ENCODE measurements at places on chromosomes 6 and 20. TPM values are rescaled to one million over a fixed set of nuclear protein-coding genes. Genes with fewer than 3 reads are reported as not detected.

Gene DCBLD1
- total RNA-seq, result 2.4 TPM

Gene CLDN20
- total RNA-seq, result 1.5 TPM

Gene SLC17A1
- not detected for total RNA-seq

Gene EPHA7
- total RNA-seq, result 0.77 TPM

- no peak for DNase-seq
Observed at GRCh38 chr20:50611128-50611810, 80.1 kb downstream of the RIPOR3 start.

GRCh38 chr6:34182751-34183531, 37.1 kb upstream of the GRM4 start:
- no peak for DNase-seq

DNA sequence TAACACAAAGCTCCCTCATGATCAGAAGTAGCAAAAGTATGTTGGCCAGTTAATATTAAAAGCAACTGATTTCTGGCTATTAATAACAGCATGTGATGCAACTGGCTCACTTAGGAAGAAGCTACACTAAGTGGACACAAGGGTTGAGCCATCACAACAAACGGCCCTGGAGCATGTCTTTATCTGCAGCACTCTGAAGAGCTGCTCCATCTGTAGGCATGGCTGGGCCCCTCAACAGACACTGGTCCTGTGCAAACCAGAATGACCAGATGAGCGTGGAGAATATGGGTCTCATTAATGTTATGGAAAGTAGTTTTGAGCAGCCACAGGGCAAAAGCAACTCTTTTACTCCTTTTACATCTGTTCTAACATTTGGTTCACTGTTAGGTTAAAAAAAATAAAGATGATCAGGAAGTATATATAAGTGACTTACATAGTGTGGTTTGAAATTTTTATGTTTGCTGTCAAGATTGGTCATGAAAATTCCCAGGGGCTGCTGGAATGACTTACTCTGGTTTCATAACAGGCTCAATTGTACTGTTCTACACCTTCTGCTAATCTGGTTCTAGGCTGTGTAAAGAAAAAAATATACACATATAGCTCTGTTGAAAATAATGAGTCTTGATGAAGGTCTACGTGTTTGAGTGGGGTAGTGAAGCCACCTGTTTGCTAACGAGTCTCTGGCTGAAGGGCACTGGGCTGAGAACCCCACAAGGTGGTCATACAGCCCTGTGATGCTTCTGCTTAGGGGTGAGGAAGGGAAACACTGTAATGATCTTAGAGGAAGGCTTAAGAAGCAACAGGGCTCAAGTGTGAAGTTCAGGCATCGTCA, 58.1 kb downstream of the INSM1 start:
- DNase-seq, result no peak

DNA sequence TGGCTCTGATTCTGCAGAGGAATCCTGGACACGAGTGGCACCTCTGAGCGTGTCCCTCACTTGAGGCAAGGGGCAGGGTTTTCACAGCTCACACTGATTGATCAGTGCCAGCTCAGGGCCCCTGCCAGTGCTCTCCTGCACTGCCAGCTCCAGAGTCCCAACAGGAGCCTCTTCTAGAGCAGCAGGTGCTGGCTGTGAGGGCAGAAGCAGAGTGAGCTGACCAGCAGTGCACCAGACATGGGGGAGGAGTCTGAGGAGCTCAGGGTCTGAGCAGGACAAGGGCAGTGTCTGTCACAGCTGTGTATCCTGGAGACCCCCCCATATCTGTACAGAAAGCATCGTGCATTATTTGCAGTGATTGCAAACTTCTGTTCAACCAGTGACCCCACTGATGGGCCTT, 31.5 kb upstream of the THBS2 start:
- DNase-seq, result no peak

- DNase-seq, result no peak
Observed at GRCh38 chr6:154292855-154293519, 63.6 kb downstream of the IPCEF1 start.

DNA sequence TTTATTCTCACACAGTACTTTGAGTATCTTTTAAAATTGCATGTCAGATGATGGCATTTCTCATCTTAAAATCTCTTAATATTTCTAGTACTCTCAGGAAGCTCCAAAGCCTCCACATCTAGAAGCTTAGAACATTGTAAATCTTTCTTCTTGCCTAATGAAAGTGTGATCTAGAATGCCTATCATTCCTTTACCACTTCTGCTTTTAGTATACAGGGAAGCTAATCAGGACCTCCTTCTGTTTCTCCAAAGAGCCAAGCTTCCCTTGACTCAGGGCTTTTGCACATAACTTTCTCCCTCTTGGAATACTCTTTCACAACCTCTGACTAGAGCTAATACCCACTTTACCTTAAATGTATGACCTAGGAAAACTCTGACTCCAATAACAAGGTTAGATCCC, 7.5 kb upstream of the ELOVL4 start:
- no peak for DNase-seq

- no peak for DNase-seq
Observed at GRCh38 chr6:11625302-11625701, 87.8 kb downstream of the TMEM170B start.

- no peak for DNase-seq
Observed at GRCh38 chr6:64912966-64913365, 794.1 kb downstream of the EYS start.

DNA sequence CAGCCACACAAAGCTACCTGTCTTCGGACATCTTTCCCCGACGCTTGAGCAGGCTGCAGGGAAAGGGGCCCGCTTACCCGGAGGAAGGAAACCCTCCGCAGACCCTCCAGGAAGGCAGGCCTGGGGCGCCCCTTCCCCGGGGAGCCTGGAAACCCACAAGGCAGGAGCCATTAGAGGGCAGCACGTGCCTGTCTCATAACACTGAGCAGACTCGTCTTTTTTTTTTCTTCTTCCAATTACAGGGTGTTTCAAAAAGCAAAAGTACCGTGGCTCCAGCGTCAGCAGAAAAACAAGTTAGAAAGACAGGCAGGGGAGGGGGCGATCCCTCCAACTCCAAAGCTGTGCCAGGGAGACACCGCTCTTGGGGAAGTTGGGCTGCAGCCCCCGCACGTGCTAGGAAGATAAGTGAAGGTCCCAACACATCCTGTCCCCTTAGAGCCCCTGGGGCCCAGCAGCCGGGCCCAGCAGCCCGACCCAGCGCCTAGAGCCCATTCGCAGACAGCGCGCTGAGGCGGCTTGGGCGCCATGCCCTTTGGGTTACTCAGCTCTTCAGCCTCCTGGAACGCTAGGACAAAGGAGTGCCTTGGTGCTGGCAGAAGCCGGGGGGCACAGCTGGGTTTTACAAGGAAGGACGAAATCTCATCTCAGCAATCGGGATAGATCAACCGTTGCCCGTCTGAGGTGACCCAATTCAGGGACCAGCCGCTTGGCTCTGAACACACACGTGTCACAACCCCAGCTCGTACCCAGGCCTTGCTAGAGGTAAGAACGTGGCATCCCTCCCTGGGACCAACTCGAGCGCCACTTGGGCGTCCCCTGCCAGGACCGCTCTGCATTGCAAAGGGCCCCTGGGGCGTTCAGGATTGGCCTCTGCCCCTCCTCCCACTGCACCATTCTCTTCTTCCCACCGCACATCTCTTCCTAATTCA, 136.3 kb downstream of the LY86 start:
- peak; percentile 82 for DNase-seq

DNA sequence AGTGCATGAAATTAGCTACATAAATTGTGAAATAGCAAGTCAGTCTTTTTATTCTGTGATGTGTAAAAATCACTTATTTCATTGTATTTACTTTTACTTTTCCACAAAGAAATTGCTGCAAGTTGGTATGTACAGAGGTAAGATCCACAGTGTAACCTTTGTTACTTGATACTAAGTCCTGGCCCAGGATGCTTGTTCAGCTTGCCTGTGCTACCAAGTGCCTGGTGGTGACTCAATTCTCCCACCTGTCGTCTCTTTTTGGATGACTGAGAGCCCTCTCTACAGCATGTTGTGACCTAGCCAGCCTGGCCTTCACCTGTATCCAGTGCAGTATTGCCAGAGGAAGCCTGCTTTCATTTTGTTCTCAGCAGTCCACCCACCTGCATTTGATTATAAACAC, 54.9 kb downstream of the ANKRD6 start:
- no peak for DNase-seq

GRCh38 chr6:75300531-75300855, 15.9 kb upstream of the TMEM30A start:
- no peak for DNase-seq

DNA sequence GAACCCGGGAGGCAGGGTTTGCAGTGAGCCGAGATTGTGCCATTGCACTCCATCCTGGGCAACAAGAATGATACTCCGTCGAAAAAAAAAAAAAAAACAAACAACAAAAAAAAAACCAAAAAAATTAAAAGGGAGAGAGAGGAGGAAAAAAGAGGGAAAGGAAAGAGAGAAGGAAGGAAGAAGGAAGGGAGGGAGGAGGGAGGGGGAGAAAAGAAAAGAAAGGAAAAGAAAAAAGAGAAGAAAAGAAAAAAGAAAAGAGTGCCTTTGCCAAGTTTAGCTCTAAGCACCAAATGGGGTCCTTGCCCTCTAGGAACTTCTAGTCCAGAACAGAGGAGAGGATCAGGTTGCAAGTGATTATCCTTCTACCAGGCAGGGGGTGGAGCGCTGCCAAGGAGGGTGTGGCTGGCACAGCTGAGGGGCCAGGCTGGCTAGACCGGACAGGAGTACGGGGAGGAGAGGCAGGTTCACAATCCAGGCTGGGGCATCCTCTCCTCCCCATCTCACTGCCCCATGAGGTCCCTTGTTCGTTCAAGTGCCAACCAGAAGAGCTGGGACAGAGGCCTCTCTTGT, 19.1 kb downstream of the GNAS start:
- DNase-seq, result no peak

- DNase-seq, result no peak
Observed at GRCh38 chr6:143513410-143513809, 1.9 kb upstream of the FUCA2 start.

DNA sequence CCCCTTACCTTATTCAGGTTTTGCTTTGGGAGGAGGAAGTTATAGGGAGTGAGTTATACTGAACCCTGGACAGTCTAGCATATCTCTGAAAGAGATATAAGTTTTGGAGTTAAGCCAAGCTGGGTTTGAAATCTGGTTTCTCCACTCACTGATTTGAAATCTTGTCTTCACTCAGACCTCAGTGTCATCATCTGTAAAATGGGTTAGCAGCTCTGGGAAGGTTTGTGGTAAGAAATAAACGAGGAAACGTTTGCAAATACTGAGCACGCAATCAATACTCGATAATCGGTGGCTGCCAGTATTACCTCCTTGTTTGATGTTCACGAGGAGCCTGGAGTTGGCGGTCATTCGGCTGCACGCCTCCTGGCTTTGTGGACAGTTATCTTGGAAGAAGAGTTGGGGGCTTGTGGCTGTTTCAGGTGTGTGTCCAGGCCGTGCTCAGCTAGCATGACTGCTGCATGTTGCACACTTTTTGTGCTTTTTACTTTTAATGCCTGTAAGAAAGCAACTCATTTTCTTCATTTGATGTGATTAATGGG, 61.8 kb downstream of the PAX1 start:
- no peak for DNase-seq

DNA sequence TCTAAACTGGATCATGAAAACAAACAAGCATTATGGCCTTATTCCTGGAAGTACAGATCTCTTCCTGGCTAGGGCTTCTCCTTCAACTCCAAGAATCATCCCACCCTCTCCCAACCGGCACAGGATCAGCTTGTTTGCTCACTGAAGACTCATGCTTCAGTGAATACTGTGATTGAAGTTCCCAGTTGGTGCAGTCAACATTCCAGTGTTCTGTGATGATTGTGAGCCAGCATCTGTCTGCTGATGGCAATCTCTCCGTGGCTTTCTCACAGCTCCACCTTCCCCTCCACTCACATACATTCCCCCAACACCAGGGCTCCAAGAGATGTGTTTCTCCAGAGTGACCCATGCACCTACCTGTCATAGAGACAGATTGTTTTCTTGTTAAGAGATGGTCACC, 421.3 kb upstream of the BTBD3 start:
- DNase-seq, result no peak

- no peak for DNase-seq
Observed at GRCh38 chr6:4550227-4550597, 226.0 kb upstream of the CDYL start.

GRCh38 chr6:127586372-127586771, 9.4 kb downstream of the C6orf58 start:
- no peak for DNase-seq

DNA sequence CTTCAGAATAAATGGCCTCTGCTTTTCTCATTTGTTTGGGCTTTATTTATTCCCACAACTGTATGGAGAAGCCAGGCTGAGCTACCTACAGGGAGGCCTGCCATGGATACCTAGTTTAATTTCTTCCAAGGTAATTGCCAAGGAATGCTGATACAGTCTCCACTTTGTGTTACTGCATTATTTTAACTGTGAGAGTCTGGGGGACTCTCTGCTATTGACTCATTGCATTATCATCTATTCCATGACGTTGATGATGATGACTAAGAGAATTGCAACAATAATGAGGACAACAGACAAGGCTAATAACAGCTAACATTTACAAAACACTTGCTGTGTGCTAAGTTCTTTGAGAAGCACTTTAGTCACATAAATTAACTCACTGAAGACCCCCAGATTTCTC, 88.3 kb upstream of the COL21A1 start:
- no peak for DNase-seq
